Fibroblast of the conjunctiva (primary cell): ENCODE measurements at places on chromosomes 6 and 20.

DNA sequence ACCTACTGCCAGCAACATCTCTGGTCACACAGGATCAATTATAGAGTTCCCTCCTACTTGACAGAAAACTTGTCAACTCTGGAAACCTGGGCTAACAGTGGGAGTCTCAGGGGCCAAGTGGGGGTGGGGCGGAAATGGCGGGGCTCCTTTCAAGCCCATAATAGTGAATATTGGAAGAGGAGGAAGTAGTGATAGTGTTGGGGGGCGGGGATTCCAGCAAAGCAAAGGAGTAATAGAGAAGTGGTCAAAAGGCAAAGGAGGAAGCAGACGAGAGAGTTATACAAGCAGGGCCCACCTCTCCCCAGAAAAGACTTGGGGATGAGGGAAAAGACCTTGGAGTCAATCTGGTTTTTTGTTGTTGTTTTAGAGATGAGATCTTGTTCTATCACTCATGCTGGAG, 2.1 kb downstream of the DEF6 start:
- no peak for DNase-seq

GRCh38 chr6:153001767-153002612, 519 bp downstream of the MTRF1L start:
- DNase-seq, result no peak

- no peak for DNase-seq
Observed at GRCh38 chr6:108966855-108967755, 118.9 kb downstream of the ARMC2 start.

GRCh38 chr6:144601221-144601620, 316.1 kb downstream of the UTRN start:
- no peak for DNase-seq

DNA sequence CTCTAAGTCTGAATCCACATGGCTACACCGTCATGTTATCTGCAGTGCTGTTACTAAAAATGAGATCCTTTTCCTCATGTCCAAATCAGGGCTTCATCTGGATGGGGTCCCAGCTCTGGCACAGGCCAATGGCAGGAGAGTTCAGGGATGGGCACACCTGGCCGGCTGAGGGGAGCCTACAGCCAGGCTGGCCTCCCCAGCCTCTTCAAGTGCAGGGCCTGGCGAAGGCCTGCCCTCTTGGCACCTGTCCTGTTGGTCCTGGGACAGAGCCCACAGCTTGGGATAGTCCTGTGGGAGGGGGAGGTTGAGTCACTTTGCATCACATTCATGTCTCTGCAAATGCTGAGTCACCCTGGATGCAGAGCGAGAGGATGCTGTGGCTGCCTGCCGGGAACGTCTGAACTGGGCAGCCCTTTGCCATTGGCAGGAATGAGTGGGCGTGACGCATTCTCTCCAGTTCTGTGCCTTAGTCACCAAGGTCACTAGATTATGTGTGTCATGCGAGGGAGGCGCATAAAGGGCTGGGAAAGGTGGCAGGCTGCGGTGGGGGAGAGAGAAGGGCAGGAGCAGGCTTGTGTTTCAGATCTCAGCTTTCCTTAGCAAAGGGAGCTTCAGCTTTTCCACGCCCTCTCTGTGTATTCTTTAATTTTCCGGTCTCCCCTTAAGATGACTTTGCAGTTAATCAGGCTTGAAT, 223.2 kb upstream of the ECI2 start:
- peak; percentile 98 for DNase-seq

GRCh38 chr20:19777315-19777714, 19.3 kb downstream of the RIN2 start:
- DNase-seq, result no peak

- no peak for DNase-seq
Observed at GRCh38 chr6:132820629-132821381, 6.4 kb downstream of the RPS12 start.
